ENCODE measurements at places on chromosomes 6 and 20. TPM values are rescaled to one million over a fixed set of nuclear protein-coding genes. Genes with fewer than 3 reads are reported as not detected.

Gene LINC00237
- total RNA-seq, result not detected

Gene OTOR
- total RNA-seq, result not detected

Gene MYB
- total RNA-seq, result 0.75 TPM

Gene NKX2-2
- not detected for total RNA-seq

Gene BHLHE23
- total RNA-seq, result not detected

Gene MCM3
- total RNA-seq, result 33.6 TPM

Gene KCNG1
- total RNA-seq, result 0.13 TPM

Gene RIPK1
- total RNA-seq, result 28.6 TPM

Gene SLC25A27
- 46.7 TPM for total RNA-seq

Gene KIFC1
- total RNA-seq, result 1.3 TPM

Gene TMEM244
- not detected for total RNA-seq

Gene BCAS1
- not detected for total RNA-seq

Gene MAS1
- total RNA-seq, result not detected

Gene ULBP1
- total RNA-seq, result not detected

Gene MYO6
- 38.1 TPM for total RNA-seq

Gene POU5F1
- total RNA-seq, result not detected

Gene LTV1
- total RNA-seq, result 15.7 TPM

Gene RIPOR3
- total RNA-seq, result 23.9 TPM

Gene CDKN1A
- total RNA-seq, result 62.6 TPM

Gene IMPG1
- not detected for total RNA-seq

Gene MRAP2
- total RNA-seq, result not detected

Gene INSM1
- 0.49 TPM for total RNA-seq

Gene SLC17A2
- not detected for total RNA-seq

Gene SNRPB
- total RNA-seq, result 176 TPM

Gene FAM184A
- total RNA-seq, result 19.3 TPM

Gene SH3BGRL2
- total RNA-seq, result 170 TPM

Gene FOXQ1
- 0.68 TPM for total RNA-seq
